Neural crest cell (in vitro differentiated cells): ENCODE measurements at places on chromosomes 4 and X.
A peak's percentile ranks its signal among the peaks of the same experiment; 100 is the strongest.

- DNase-seq, result no peak
Observed at GRCh38 chr4:18440527-18441202, 419.1 kb upstream of the LCORL start.

GRCh38 chr4:7046971-7047370 lies 3.8 kb downstream of the TADA2B start:
- DNase-seq, result no peak

DNA sequence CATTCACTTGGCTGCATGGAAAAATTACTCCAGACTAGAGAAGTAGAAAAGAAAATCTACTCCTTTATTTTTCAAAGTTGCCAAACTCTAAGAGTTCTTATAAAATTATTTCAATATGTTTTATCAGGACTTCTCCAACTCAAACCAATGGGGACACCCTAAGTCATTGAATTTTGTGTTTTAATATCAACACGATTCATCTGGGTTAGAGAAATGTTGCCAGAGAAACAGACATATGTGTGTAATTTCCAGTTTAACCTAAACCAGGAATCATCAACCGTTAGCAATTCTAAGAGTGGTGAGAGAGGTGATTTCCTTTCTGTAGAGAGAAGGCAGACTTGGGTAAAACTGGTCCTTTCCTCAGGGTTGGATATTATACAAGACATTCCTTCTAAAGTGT lies 291.8 kb downstream of the LDB2 start:
- DNase-seq, result no peak

DNA sequence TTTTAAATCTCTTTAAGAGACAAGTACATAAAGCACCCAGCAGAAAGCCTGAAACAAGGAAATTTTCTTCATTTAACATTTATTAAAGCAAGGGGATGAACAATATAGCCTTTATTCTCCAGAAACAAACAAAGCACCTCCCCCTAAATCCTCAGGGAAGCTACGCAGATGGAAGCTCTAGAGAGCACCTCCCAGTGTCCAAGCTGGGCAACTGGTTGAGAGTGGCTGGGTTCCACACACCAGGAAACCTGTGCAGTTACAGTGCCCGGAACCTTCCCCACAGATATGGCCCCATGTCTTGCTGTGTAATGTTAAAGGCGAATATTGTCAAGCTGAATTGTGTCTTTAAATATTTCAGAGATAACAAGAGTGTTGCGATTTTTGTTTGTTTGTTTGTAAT lies 8.9 kb upstream of the TRIML1 start:
- DNase-seq, result no peak

DNA sequence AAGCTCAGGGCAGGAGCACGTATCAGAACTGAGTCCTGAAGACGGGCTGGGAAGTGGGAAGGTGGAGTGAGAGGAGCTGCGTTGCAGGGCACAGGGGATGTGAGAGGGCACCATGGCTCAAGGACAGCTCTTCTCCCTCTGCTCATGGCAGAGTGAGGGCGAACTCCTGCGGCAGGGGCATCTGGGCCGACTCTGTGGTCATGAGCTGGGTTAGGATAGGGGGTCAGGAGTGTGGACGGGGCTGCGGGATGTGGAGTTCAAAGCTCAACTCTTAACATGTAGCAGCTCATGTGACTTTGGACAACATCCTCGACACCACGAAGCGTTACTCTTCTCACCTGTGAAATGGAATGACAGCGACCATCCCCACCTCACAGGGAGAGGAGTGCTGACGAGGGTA lies 19.4 kb upstream of the SORCS2 start:
- DNase-seq, result no peak

DNA sequence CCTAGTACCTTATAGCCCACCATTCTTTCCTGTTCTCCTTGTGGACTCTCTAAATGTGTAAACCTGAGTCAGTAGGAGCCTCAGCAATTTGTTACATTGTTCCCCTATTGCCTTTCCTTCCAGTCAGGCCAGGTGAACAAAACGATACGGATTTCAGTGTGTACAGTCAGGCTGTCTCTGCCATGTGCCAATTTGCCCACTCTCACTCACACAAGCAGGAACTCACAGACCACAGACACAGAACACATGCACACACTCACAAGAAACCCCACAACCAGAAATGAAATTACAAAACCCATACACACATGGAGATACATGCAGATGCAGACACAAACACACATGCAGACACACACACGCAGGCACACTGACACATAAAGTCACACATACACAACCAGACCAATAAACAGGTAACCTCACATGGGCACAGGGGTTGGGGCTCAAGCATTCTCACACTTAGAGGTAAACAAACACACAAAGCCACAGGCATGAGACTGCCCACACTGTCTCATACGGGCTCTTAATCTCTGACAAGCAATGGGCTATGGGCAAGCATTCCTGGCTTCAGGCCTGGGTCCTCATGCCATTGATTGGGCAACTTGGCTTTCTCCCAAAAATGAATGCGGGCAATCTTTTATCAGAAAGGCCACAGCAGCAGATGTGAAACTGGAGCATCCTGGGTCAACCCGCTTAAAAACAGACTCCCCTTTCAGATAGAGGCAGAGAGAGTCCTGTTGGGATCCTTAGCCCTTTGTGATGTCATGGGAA lies 68.7 kb downstream of the NBDY start:
- DNase-seq, result no peak

DNA sequence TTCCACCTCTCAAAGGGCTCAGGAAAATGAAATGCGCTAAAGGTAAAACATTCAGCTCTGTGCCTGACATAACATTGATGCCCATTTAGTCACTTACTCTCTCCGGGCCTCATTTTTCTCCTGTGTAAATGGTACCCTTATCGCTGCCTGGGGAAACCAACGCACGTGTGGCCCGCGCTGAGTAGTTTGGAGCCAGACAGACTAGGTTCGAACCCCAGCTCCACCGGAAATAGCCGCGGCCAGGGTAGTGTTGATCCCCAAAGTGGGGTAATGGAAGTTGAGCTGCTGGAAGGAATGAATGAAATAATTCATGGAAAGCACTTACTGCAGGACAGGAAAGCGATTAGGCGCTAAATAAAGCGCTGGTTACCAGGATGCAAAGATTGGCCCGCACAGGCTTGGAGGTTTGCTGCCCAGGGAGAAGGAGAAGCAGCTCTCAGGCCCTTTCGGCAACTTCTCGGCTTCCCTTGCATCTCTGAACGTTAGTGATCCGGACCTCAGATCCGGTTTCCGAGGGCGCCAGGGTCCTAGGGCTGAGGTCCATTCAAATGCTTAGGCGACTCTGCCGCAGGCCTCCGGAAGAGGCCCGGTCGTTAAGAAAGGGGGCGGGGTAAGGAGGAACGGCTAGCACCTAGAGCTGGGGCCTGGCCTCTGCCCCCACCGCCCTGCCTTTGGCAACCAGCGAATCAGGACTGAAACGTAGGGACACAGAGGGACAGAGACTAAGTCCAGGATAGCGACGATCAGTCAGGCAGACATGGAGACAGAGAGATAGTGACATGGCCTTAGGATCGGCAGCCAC lies 13.3 kb downstream of the NKX3-2 start:
- no peak for DNase-seq

DNA sequence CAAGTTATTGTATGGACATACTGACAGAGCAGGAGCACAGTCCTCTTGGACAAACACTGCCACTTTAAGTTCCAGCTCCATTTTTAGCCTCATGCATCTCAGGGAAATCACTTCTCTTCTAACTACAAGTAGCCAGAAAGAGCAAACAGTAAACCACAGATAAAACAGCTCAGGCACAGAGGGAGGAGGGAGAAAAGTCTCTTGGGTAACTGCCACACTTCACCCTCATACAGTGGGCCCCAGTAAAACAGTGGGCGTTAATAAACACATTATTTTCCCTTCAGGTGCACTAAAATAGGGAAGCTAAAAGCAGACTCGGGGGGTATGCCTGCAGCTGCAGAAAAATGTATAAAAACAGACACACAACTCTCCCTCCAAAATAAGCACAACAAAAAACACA lies 21.6 kb downstream of the CD38 start:
- no peak for DNase-seq

DNA sequence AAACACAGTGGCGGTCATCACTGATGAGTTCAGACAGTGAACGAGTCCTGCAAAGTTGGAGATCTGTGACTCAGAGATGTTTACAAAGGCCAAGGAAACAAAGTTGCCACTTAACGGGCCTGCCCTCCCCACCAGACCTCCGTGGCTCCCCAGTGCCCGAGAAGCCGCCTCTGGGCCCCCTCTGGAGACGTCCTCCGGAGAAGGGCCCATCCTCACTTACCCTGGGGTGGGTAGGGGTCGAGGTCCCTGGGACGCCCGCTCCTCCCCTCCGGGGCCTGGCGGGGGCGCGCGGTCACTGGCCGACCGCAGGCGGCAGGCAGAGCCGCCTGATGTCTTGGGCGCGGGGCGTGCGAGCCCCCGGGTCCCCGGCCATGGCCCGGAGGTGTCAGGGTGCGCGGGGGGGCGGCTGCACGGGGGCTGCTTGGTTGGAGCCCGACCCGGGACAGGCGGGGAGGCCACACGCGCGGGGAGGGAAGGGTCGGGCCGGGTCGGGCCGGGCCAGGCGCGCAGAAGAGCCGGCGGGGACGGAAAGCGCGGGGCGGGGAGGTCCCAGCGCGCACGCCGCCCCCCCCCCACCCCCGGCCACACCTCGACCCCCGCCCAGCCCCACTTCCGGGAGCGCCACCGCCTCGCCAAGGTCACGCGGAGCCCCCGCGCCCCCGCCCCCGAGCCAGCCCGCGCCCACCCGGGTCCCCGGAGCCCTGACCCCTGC lies 529 bp downstream of the DHRSX start:
- DNase-seq, result peak; percentile 57

GRCh38 chr4:43331226-43332051 lies 438.9 kb downstream of the GRXCR1 start:
- no peak for DNase-seq

- DNase-seq, result peak; percentile 41
Observed at GRCh38 chrX:274904-275475, 6.2 kb upstream of the PLCXD1 start.

- DNase-seq, result no peak
Observed at GRCh38 chrX:103253608-103254007, 1.3 kb downstream of the TCEAL8 start.

- DNase-seq, result no peak
Observed at GRCh38 chr4:10239982-10240654, 123.5 kb upstream of the WDR1 start.

DNA sequence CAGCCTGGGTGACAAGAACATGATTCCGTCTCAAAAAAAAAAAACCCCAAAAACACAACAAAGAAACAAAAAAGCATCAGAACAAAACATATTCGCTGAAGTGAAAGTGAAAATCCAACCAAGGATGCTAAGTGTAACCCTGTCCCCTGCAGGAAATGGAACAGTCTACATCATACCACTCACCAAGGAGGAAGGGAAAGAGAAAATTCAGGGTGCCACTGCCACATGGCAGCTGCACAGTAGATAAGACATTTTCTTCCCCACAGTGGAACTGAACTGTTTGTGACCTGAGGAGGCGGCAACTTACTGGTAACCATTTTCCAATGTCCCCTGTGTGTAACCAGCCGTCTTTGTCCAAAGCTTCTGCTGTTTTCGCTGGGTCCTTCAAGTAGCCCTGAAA lies 28.2 kb upstream of the CENPU start:
- no peak for DNase-seq

DNA sequence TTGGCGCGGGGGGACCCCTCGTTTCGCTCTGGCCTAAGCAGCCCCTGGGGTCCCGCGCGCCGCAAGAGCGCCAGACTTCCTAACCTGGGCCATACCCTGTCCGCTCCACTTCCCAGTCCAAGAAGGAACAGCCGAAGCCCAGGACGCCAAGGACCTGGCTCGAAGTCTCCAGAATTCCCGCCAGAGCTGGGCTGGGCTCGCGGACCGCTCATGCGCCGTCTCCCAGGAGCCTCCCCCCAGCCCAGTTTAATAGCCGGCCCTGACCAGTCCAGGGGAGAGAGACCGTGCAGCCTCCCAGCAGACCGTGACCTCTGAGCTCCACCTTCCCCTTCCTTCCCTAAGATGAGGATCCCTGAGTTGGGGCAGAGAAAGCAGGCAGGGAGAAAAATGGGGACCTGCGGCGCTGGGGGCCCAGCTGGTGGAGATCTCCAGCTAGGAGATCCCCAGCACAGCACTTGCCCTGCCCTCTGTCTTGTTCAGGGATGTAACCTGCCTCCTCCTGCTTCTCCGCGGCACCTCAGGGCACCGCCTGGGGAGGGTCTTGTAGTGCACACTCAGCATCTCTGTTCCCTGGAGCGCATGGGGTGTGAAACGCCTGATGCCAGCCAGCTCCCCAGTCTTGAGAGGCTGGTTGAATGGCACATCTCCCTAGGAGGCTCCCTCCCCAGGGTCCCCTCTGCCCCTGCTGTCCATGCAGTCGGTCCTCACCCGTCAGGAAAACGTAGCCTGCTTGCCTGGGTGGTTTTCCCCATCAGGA lies 1.2 kb upstream of the LETM1 start:
- DNase-seq, result no peak

GRCh38 chr4:4969298-4969697 lies 50.0 kb downstream of the CYTL1 start:
- DNase-seq, result no peak

DNA sequence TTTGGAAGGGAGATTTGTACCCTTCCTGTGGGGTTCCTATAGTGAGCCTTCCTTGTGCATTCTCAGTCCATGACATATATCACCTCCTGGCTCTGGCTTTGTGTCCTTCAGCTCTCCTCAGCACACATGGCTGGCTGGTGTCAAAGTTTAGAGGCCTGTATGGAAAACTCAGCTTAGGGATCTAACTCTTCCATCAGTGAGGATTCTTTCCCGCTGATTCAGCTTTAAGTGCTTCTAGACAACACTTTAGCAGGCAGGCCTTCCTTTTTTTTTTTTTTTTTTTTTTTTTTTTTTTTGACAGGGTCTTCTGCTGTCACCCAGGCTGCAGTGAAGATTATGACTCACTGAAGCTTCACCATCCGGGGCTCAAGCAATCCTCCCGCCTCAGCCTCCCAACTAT lies 84.2 kb downstream of the NPNT start:
- DNase-seq, result no peak

GRCh38 chr4:74284053-74284452 lies 24.2 kb upstream of the EPGN start:
- no peak for DNase-seq

DNA sequence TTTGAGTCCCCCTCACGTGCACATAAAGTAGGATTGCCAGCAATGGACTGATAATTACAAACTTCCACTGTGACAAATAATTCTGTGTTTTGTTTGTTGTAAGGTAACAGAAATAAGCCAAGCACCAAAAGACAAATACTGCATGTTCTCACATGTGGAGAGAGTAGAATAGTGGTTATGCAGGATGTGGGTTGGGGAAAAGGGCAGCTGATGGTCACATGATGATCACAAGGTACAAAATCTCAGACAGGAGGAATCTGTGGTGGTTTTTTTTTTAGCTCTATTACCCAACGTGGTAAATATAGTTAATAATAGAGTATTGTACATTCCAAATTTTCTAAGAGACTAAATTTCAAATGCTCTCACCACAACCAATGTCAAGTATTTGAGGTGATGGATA lies 182.3 kb downstream of the BANK1 start:
- DNase-seq, result no peak
